MM.1S (cell line): ENCODE measurements at places on chromosomes 12 and 14.

GRCh38 chr12:68477261-68477772 lies 133.4 kb upstream of the RAP1B start:
- no peak for DNase-seq

- DNase-seq = no peak
These were observed 16.5 kb upstream of the KRT78 start for GRCh38 chr12:52865090-52865944.

- no peak for DNase-seq
These were observed 211.2 kb upstream of the SYT10 start for GRCh38 chr12:33650832-33651231.

DNA sequence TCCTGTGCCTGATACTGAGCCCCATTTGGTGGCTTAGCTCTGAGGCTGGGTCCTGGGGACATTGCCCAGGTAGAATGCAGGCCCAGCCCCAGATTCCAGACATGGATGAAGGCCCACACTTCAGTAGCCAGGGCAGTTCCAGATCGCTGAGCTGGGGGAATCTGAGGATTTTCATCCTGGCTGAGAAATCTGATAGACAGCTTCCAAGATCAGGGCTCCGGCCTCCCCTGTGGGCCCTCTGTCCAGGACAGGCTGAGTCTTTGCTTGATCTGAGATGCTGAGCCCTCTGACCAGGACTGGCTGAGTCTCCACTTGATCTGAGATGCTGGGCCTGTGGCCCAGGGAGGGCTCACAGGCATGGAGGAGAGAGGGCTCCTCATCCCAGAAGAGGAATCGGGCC lies 3.3 kb upstream of the RASAL1 start:
- DNase-seq = no peak

DNA sequence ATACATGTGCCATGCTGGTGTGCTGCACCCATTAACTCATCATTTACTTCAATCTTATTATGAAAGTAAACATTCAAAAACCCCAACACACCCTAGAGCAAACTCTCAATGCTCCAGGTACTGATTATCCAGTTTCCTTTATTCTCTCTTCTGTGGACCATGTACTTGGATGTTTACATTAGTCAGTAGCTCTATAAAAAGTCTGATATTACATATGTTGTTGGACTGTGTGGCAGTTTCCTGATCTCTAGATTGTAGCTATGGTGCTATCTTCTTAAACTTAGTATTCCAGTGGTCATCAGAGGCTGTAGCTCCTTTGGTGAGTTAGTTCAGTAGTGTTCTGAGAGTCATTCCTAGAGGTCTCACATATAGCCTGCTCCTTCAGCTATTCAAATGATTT lies 25.1 kb upstream of the ITGA5 start:
- DNase-seq = no peak

GRCh38 chr14:94304243-94304642 lies 11.2 kb upstream of the SERPINA10 start:
- no peak for DNase-seq

DNA sequence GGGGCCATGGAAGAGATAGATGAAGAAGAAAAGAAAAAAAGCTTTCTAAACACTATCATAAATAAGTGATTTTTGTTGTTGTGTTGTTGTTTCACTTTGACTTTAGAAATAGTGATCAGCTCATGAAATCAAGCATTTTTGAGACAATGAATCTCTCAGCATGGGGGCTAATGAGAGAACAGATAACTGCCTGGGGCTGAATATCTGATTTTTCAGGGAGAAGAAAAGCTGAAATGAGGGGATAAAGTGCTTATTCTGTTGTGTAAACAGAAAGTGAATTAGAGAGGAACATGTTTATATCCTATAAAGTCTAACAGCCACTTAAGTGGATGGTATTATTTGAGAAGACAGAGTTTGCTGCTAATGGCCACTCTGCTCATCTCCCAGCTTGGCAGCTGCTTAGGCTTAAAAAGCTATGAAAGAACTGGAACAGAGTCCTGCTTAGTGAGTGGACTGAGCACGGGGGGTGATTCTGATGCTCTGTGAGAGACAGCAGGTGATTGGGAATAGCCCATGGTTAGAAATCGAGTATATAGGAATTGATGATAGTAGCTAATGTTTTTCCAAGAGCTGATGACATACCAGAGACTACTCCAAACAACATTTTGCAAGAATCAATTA lies 646.1 kb upstream of the TMEM132C start:
- DNase-seq = no peak

GRCh38 chr14:75628816-75629215 lies 31.9 kb downstream of the ERG28 start:
- no peak for DNase-seq

GRCh38 chr12:27096420-27096819 lies 14.0 kb upstream of the C12orf71 start:
- no peak for DNase-seq

DNA sequence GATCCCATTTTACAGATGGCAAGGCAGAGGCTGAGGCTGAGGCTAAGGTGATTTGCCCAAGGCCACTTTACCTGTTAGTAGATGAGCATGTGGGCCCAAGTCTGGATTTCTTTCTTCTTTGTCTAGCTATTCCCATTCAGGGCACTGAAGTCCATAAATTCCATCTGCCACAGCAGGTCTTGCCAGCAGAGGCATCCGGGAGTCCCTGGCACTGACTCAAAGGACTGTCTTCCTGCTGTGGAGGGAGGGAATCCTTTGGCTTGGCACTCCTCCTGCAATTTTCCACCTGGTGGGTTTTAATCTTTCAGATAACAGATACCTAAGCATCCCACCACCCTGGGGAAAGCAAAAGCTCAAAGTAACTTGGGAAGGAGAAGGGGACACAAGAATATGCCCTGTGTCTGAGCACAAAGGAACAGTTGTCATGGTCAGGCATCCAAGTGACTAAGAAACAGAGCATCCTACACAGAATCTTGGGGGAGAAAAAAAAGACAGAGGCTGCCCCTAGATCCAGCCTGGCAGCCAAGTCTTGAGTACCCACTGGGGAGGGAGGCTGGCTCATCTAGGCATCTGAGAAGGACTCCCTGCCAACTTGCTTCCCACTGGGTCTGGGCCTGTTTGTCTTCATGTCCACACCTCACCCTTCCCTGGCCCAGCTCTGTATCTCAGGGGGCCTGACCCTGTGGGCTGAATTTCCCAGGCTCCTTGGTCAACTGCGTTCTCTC lies 35.6 kb upstream of the CMKLR1 start:
- DNase-seq = no peak

DNA sequence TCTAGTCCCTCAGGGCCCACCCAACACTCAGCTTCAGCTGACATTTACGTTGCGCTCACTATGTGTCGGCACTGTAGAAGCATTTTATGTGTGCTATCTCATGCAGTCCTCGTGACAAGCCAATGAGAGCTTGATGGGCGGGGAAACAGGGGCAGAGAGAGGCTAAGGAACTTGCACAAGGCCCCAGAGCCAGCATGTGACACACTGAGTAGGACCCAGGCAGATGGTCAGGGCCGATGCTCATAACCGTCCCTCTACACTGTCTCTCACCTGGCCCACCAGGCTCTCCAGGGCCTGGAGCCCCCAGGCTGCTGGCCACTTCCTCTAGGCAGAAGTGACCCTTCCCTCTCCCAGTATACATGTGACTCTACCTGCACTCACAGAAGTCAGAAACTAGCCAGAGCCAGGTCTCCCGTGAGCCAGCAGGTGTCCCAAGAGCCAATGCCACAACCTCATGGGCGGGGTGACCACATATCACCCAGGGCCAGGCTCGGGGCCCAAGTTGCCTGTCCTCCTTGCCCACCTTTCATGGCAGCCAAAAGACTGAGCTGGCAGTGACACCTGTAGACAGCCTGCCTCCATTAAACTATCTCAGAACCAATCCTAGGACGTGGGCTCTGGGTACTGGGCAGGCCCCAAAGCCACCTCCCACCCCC lies 38.3 kb downstream of the TTC7B start:
- DNase-seq = no peak

- DNase-seq = no peak
These were observed 305.6 kb upstream of the DIO3 start for GRCh38 chr14:101255765-101256125.

- no peak for DNase-seq
These were observed 58.1 kb downstream of the PLEKHG3 start for GRCh38 chr14:64762044-64763034.

DNA sequence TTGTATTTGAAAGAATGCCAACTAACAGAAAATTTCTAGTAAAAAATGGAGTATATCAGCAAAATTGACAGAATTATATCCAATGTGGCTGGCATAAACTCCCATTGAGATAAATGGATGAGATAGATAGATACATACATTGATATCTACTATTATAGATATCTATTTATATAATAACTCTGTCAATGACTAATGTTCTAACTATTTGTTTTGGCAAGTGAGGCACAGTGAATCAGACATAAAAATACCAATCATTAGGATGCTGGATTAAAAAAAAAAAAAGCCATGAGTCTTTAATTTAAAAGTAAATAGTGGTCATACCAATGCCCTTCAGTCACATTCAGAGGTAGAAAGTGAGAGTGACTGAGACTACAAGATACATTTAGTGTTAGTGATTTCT lies 33.7 kb upstream of the GLIPR1 start:
- DNase-seq = no peak

DNA sequence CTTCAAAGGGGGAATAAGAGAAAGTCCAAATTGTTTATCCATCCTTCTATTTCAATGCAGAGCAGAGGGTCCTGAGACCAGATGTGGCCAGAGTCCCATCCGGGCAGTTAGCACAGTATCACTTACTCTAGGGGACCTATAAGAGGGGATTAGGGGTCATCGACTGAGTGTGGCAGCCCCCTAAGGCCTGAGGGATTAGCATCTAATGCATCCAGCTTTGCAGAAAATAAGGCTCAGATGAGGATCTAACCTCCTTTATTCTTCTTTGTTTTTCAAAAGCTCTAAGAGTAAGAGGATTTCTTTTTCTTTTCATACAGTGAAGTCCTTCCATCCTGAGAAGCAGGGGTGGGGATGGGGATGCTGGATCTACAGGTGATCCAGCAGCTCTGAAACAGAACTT lies 43.5 kb downstream of the NEUROD4 start:
- DNase-seq = no peak

- no peak for DNase-seq
These were observed 9.1 kb downstream of the BORCS5 start for GRCh38 chr12:12365931-12366431.

- DNase-seq = no peak
These were observed 780.2 kb upstream of the SEL1L start for GRCh38 chr14:82313889-82314288.

DNA sequence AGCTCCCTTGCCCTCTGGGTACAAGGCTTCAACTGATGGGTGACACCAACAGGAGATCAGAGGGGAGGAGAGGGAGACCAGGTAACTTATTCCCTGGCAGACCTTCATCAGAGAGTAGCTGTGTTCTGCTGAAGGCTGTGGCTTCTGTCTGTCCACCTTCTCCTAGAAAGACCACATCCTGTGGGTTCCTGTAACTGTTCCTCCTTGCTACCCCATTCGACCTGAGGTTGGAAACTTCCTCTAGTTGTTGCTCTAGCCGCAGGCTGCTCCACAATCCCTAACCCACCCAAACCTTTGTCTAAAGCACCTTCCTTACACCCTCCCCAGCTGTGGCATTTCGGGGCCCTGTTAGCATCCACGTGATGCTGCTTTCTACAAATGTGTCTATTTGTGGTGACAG lies 454.2 kb downstream of the DPF3 start:
- DNase-seq = no peak

- no peak for DNase-seq
These were observed 455 bp downstream of the ATP6V1D start for GRCh38 chr14:67358924-67359774.

GRCh38 chr12:51395283-51396230 lies 4.4 kb upstream of the GALNT6 start:
- no peak for DNase-seq

DNA sequence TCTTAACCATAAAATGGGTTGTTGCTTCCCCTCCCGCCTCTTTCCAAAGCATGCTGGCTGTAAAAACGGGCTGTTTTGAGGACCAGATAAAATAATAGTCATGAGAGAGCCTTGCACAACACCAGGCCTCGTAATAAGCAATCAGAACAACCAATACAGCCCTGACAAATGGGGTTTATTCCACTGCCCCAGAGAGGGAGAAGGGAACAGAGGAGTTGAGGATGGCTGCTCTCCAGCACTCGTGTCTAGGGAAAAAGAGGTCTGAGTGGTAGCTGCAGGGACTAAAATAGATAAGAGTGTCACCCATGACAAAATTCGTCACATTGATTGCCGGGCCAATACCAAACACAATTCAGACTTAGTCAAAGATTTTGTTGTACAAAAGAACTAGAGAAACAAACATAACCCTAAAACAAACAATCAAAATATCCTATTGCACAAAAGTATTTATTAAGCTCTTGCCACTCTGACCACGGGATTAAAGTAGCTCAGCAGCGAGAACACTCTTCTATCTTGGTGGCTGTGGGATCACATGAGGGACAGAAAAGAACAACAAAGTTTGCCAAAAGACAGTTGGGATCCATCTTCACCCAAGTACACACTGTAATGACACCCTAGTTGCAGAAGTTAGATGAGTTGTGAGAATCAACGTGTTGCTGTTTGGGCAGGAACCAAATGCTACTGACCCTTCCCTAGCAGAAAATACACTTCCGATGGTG lies 188.0 kb downstream of the FOXN3 start:
- no peak for DNase-seq
